Right atrium auricular region (tissue), 2 donors: ENCODE measurements at places on chromosomes 3 and 15. TPM values are rescaled to one million over a fixed set of nuclear protein-coding genes. Genes with fewer than 3 reads are reported as not detected.

The HHLA2 gene
- total RNA-seq = not detected

The MED12L gene
- 0.35 TPM for total RNA-seq

The HIGD2B gene
- total RNA-seq = not detected

DNA sequence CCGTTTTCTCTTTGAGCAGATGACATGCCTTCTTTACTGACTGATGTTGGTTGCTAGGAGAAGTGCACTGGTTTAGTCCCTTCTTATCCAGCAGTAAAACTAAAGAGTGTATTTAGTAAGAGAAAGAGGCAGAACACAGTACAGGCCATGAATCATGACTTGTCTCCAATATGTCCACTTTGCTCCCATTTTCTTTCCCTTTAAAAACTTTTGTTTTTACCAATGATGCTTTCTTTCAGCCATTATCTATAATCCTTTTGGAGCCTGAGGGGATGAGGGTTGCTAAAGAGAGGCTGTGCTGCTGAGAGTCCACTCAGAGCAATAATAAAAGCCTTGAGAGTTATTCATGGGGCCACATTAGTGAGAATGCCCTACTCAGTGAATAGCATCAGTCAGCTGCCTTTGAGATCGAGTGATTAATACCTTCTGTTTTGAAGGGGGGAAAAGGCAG, 12.2 kb downstream of the ROBO2 start:
- no peak for DNase-seq

DNA sequence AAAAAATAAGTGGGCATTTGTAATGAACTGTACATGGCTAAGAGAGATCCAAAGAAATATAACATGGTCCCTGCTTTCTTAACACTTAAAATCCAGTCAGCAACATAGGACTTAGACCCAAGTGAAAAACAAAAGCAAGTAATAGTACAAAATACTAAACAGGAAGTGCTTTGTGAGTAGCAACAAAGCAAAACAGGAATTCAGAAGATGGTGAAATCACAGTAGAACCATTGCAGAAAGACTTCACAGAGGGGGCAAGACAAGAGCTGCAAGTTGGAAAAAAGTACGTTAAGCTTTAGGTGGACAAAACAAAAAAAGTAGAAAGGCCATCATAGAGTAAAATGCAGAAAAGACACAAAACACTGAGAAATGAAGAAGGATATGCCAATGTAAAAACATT, 116.0 kb downstream of the TBC1D5 start:
- DNase-seq = no peak
